ENCODE measurements at places on chromosomes 12 and 14. TPM values are rescaled to one million over a fixed set of nuclear protein-coding genes. Genes with fewer than 3 reads are reported as not detected.

DNA sequence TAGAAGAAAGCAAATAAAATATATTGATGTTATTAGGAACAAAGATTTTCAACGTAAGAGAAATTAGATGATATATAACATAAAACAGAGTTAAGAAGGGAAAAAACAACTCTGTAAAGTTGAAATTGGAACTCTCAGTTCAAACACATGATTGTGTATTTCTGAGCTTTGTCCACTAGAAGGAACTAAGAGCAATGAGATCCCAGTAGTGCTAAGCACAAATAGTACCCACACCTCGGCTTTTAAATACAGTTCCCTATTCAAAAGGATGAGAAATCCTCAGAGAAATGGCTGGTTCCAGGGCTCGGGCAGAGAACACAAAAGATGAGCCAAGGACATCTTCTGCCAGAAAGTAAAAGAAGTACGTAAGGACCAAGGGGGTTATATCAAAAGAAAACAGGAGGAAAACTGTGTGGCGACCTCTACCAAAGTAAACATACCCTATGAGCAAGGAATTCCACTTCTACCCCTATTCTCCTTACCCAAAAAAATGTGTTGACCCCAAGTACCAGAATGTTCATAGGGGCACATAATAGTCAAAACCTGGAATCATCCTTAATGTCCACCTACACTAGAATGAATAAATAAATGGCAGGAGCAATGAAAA is 96.6 kb downstream of the SPTSSA start:
- peak; percentile 59 for DNase-seq

DNA sequence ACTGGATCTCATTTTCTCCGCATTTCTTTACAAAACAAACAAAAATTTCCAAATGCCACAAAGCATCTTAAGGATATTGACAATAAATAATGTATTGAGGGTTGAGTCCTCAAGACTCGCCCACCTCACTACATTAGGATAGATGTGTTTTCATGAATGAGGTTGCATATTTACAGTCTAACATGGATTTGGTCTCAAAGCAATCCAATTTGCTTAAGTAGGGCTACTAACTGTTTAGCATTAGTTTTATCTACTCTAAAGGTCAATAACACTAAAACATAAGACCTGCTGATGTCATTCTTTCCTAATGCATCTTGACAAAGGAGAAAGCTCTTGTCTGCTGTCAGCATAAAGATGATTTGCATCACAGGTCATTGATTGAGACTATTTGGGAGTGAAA is 82.4 kb downstream of the PTPRR start:
- DNase-seq, result no peak

DNA sequence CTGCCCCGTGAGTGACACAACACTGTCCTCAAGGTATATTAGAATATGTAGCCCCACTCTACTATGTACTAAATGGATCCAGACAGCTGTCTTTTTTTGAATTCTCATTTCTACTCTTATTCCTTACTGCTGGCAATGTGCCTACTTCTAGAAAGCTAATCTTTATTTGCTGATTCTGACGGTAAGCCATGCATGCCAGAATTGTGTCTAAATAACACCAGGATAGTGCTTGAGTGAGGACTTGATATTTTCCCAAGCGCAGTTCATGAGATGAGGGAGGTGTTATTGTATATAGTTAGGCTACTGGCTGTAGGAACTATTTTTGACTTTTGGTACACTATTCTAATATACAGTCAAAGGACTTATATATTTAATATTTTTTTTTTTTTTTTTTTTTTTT is 316.2 kb upstream of the NAV3 start:
- no peak for DNase-seq

DNA sequence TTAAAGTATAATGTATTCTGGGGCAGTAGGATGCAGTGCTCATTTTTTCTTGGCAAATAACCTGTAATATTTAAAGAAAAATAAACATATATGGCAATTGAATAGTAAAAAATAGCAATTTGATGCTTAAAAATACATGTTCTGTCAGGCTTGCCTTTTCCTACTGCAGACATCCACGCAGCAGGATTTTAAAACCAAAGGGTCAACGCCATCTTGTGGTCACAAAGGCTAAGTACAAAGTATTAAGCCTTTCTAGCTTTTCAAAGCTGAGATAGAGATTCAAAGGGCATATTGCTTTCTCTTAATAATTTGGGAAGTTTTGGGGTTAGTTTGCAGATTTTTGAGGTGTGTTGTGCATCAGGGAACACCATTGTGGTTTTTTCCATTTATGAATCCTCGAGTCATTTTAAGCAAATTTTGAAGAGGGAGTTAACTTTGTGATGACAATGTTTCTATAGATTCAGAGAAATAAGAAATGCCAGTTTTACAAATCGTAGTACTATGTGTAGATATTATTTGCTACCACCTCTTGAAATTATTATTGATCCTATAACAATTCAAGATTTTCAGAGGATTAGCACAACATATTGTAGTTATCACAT is 4.7 kb upstream of the CCER1 start:
- DNase-seq, result peak; percentile 26

DNA sequence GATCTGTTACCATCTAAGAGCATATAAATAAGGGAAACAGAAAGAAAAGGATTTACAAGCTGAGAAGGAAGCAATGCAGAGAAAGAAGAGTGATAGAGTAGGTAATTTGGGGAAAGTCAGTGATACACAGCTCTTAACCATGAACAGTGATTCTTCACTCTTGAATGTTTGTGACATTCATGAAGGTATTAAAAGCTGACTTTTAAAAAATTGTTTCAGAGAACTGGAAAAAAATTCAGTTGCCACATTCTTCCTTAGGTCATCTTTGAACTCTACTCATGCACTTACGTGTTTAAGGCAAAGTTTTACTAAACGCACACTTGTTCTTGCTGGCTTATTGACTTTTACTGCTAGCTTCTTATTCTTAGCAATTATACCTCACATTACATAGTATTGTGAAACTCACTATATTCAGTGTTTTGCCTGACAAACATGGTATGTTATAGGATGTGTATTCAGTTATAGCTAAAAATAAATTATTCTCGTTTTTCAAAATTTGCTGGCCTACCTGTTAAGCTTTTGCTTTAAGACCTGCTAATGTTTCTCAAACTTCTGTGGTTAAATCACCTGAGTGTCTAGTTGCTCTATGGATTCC is 10.9 kb downstream of the HIF1A start:
- no peak for DNase-seq

OLR1 gene
- total RNA-seq, result not detected

DNA sequence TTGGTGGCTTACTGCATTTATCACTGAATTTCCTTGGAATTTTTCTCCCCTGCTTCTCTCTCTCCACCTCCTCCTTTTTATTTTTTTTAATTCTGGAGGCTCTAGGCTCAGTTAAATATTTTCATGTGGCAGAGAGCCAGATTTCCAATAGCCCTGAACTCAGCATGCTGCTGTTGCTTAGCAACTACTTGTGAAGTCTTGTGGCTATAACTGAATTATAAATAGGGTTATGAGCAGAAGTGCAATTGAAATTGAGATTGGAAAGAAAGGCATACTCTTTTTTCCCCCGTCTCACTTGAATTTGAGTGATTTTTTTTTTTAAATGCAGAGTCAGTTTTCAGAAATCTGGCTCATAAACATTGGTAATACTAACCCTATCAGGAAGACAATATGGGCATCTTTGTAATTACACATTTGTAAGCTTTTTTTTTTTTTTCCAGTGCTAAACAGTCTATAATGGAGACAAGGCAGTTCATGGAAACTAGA is 38.3 kb downstream of the ATF7IP start:
- DNase-seq, result no peak

NRXN3 gene
- not detected for total RNA-seq

- DNase-seq, result no peak
These were observed 727.6 kb upstream of the TMEM132C start for GRCh38 chr12:127539226-127539858.

All from HepG2 (cell line).